ENCODE measurements at places on chromosomes 7 and 10.

DNA sequence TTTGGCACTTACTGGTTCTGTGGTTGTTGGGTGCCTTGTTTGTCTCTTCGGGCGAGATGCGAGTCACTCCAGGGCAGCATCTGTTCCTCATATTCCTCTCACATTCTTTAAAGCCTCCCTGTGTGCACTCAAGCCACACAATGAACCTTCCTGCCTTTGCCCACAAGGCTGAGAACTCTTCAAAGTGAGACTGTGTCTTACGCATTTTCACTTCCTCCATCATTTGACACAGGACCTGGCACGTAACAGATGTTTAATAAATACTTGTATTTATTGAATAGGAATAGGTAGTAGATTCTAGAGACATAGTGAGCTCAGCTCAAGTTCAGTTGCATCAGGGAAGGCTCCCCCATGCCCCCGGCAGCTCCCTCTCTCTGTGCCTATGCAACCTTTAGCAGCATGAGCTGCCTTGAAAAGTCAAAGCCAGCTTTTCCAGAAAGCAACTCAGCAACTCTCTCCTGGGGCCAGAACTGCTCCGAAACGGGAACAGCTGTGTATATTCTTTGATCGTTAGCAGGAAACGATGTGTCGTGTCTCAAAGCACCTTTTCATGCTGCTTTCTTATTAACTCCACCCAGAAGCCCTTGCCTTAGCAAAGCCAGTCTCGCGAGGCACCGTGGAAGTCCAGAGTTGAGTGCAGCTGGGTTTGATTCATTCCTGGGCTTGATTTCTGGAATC lies 97.5 kb downstream of the PFKFB3 start:
- no peak for DNase-seq

DNA sequence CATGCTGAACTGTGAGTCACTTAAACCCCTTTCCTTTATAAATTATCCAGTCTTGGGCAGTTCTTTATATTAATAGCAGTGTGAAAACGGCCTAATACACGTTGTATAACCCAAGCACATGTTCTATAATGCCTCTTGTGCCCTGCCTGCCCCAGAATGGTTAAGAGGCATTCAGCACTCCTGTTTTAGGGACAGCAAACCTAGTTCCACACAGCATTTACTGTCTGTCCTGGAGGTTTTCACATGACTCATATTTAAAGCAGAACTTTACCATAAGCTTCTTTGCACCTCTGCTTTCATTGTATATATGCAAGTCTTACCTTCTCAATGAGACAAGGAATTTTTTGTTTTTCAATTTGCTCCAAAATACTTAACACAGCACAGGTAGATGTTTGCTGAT lies 144.8 kb downstream of the ICA1 start:
- DNase-seq: no peak

GRCh38 chr10:79192677-79193003 lies 123.9 kb downstream of the ZMIZ1 start:
- no peak for DNase-seq

DNA sequence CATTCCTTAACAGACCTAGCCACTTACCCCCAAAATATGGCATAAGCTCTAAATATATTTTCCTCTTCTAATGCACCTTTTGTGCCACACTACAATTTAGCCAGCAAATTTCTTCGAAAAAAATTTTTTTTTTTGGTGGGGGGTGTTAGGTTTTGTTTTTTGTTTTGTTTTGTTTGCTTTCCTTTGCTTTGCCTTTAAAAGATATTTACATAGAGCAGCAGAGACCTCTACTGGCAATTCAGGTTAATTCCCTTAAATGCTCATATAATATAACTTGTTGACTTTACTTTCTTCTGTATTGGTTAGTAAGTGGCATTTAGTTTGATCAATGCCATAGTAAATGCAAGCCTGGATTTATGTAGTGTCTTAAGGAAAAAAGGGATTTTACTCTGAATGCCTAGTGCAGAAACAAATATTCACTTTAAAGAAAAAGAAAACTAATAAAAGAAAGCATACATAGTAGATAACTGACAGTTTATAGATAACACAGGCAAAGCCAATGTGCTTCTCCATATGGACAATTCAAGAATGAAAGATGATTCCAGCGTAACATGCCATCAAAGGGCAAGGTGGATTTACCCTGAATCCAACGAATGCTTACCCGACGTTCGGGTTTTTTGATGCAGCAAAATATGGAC lies 1250.6 kb downstream of the GATA3 start:
- DNase-seq: no peak

- DNase-seq: no peak
These were observed 1.2 kb downstream of the HSPA14 start for GRCh38 chr10:14839305-14839695.

DNA sequence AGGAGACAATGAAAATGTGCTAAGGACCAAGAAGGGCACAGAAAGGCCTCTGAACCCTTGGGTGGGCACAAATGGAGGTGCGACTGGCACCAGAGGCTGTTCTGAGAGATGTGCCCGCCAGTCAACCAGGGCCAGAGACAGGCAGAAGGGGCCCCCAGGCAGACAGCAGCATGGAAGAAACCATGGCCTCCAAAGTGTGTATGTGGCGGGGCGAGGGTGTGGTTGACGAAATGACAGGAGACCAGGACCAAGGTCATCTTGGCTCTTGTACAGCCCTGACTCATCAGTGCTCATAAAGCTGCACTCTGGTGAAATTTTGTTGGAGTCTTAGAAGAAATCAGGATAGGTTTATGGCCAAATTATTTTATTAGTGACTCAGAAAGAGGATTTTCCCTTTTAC lies 4.0 kb upstream of the MRPS24 start:
- DNase-seq: no peak
